Left renal cortex interstitium (tissue), 4 donors: ENCODE measurements at places on chromosomes 2 and 18. TPM values are rescaled to one million over a fixed set of nuclear protein-coding genes. Genes with fewer than 3 reads are reported as not detected.

Gene IL36G
- not detected for polyA plus RNA-seq

Gene PCARE
- 0.32 TPM for polyA plus RNA-seq

Gene IL36B
- polyA plus RNA-seq = not detected

- no peak for DNase-seq
These were observed 948.0 kb upstream of the CNTNAP5 start for GRCh38 chr2:123077101-123077500.

- no peak for DNase-seq
These were observed 109.4 kb upstream of the TMEM200C start for GRCh38 chr18:6004683-6005082.

DNA sequence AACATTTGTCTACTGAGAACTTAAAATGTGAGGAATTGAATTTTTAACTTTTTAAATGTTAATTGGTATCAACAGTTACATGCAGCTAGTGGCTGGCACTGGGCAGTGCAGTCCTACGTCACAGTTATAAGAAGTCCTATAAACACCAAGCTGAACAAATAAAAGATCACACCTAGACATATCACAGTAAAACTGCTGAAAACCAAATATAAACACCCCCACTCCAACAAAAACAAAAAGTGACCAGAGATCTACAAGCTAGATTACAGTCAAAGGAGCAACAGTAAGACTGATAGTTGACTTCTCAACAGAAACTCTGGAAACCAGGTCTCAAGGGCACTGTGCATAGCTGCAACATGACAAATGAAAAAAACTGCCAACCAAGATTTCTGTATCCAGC lies 19.4 kb downstream of the TLK1 start:
- no peak for DNase-seq
